Activated T-helper 2 cell treated with anti-CD3 and anti-CD28 coated beads, Interferon-gamma antibody, Interleukin-2, Interleukin-4, amounts not matched to agents 10 μg/mL and 5 μg/mL and 100 μg/mL, durations not matched to agents 14 hours and 24 hours and 36 hours (primary cell): ENCODE measurements at places on chromosomes 4 and X.
A peak's percentile ranks its signal among the peaks of the same experiment; 100 is the strongest.

DNA sequence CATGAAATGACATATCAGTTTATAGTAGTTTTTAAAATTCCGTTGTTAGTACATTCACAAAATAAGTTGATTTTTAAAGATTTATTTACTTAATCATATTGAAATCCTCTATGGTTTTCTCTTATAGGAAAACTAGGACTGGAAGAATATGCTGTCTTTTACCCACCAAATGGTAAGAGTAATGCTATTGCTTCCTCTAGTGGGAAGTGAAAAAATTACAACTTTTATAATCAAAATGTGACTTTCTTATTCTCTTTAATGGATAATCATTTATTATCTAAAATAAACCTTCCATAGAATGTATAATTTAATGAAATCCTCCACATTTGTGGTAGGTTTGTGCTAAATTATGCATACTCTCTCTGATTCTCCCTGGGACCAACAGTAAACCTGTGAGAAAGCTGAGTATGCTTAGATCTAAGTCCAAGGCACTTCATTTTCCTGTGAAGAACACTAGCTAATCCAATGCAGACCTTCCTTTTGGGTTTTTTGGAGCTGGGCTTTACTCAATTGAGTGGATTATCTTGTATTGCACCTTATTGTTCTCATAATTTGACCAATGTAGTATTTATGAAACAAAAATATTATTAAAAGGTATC lies 136.2 kb downstream of the TBC1D19 start:
- no peak overlapping the region for H3K27ac ChIP-seq
- no peaks in the 10 kb centered on the region for H3K27me3 ChIP-seq
- no peaks in the 10 kb centered on the region for H3K4me1 ChIP-seq
- DNase-seq = no peak

DNA sequence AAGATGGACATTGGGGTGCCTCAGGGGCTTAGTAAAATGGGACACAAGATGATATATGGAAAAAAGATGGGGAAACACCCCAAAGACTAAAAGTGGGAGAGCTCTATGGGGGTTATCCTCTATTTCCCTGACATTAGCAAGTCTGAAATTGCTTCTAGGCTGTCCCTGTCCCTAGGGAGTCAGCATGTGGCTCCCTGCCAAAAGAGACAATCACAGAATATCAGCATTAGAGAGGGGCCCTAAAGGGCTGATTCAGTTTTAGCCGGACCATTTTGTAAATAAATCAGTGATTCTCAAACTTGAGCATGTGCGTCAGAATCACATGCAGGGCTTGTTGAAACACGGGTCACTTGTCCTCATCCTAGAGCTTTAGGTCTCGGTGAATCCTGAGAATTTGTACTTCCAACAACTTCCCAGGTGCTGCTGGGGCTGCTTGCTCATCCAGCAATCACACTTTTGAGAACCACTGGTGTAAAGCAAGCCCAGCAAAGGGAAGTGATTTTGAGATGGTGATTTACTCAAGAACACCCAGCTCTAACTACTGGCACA lies 165.3 kb upstream of the DGKK start:
- H3K4me1 ChIP-seq = no peaks in the 10 kb centered on the region
- H3K36me3 ChIP-seq = no peaks in the 10 kb centered on the region
- no peak overlapping the region for H3K27ac ChIP-seq
- H3K4me3 ChIP-seq = no peak overlapping the region
- no peak for DNase-seq
- no peaks in the 10 kb centered on the region for H3K27me3 ChIP-seq

DNA sequence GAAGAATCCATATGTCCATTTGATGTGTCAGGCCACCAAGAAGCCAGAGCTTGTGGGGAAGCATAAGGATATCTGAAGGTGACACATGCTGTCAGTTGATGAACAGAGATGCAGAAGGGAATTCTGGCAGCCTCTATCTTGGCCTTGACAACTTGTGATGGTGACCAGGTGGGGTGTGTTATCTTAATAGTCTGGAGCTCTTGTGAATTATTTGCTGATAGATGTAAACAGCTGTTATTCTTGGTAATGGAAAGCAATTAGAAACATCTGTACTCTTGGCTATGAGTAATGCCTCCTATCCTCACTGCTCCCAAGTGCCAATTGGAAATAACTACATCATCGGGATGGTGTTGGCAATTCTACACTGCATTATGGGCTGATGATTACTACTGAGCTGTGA lies 51.9 kb downstream of the NAA11 start:
- H3K4me3 ChIP-seq = no peak overlapping the region
- H3K4me1 ChIP-seq = no peaks in the 10 kb centered on the region
- H3K27me3 ChIP-seq = no peaks in the 10 kb centered on the region
- no peak overlapping the region for H3K27ac ChIP-seq

DNA sequence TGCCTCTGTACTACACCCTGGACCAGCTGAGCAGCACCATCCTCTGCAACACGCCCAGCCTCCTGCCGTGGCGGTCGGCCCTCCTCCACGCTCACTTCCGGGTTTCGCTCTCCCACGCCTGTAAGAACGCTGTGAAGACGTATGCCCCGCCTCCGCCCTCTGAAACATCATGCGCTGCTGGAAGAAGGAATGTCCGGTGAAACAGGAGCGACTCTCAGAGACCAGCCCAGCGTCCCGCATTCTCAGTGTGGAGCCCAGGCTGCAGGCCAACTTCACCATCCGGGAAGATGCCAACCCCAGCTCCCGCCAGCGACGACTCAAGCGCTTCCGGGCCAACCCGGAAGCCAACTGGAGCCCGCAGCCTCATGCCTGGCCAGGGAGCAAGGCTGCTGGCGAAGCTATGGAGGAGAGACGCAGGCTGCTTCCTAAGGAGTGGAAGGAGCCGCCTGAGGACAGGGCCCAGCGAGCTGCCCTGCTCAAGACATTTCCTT lies 186.1 kb upstream of the SLITRK2 start:
- no peaks in the 10 kb centered on the region for H3K27me3 ChIP-seq
- no peak overlapping the region for H3K27ac ChIP-seq
- H3K36me3 ChIP-seq = no peaks in the 10 kb centered on the region
- H3K4me3 ChIP-seq = no peak overlapping the region

GRCh38 chr4:144787365-144788258 lies 141.7 kb downstream of the HHIP start:
- no peak overlapping the region for H3K27ac ChIP-seq
- H3K4me1 ChIP-seq = peaks cover 7% of the 10 kb centered on the region
- no peak for DNase-seq
- no peak overlapping the region for H3K4me3 ChIP-seq
- no peaks in the 10 kb centered on the region for H3K27me3 ChIP-seq

DNA sequence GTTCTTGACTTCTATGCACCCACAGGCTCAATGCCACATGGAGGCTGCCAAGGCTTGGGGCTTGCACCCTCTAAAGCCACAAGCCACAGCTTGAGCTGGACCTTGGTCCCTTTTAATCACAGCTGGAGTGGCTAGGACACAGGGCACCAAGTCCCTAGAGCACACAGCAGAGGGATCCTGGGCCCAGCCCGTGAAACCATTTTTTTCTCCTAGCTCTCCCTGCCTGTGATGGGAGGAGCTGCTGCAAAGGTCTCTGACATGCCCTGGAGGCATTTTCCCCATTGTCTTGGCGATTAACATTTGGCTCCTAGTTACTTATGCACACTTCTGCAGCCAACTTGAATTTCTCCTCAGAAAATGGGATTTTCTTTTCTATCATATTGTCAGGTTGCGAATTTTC lies 410.9 kb downstream of the GRID2 start:
- H3K27me3 ChIP-seq = no peaks in the 10 kb centered on the region
- no peak for DNase-seq
- no peak overlapping the region for H3K4me3 ChIP-seq
- H3K36me3 ChIP-seq = no peaks in the 10 kb centered on the region
- H3K27ac ChIP-seq = no peak overlapping the region
- no peaks in the 10 kb centered on the region for H3K4me1 ChIP-seq

DNA sequence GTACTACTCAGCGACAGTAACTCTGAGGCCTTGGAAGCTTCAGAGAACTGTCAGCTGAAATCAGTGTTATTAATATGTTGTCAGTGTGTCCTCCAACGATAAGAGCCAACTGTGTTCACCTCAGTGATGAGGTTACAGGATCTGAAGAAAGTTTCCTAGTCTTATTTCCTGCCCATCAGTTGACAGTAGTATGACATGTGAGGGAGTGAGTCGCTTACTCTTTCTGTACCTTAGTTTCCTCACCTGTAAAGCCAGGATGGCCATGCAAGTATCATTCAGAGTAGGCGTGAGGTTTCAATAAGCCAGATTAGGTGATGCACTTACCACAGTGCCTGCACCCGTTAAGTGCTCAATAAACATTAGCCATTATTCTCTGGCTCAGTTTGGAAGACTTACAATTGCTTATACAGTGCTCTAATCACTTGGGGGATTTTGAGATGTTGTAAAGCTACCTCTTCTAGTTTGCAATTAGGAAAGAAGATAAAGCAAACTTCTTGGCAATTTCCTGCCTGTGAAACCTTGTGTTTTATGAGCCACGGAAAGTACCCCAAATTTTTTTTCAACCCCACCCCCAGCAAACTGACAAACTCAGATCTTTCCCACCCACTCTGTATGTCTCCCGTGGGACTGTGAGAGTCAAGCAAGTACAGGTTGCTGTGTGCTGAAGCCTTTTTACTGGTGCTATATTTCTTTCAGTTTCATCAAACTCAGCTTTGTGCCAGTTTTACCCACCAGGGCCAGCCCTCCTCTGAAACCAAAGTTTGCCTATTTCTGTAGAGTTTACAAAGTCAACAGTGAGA lies 62.2 kb downstream of the ANXA3 start:
- H3K27ac ChIP-seq = peak overlapping the region; percentile 17
- no peaks in the 10 kb centered on the region for H3K27me3 ChIP-seq
- H3K4me3 ChIP-seq = no peak overlapping the region
- H3K36me3 ChIP-seq = no peaks in the 10 kb centered on the region
- H3K4me1 ChIP-seq = peaks cover 51% of the 10 kb centered on the region

GRCh38 chr4:76579596-76580375 lies 144.8 kb downstream of the SHROOM3 start:
- H3K27me3 ChIP-seq = peaks cover 21% of the 10 kb centered on the region
- no peak for DNase-seq
- no peak overlapping the region for H3K27ac ChIP-seq
- no peaks in the 10 kb centered on the region for H3K36me3 ChIP-seq

DNA sequence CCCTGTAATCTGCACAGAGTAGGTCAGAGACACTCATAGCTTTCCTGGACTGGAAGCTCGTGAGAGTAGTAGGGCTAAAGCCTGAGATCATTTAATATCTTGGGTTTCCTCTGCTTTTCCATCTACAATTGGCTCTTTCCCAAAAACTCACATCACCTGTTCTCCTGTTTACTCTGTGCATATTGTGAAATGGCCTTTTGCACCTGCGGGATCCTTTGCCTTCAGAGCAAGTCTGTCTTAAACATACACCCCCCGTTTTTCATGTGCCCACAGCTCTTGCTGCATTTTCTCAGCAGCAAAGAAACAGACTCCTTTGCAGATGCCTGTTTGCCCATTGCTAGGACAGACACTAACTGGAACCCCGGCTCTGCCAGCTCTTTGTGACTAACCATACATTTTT lies 608.3 kb upstream of the PCDH10 start:
- H3K27ac ChIP-seq = no peak overlapping the region
- no peaks in the 10 kb centered on the region for H3K36me3 ChIP-seq
- H3K4me1 ChIP-seq = no peaks in the 10 kb centered on the region
- no peak for DNase-seq

- no peaks in the 10 kb centered on the region for H3K27me3 ChIP-seq
- no peaks in the 10 kb centered on the region for H3K36me3 ChIP-seq
- H3K27ac ChIP-seq = no peak overlapping the region
- no peaks in the 10 kb centered on the region for H3K4me1 ChIP-seq
These were observed 39.7 kb downstream of the AKAP4 start for GRCh38 chrX:50161127-50161526.

- no peak overlapping the region for H3K4me3 ChIP-seq
- no peak overlapping the region for H3K27ac ChIP-seq
- no peak for DNase-seq
- peaks cover 2% of the 10 kb centered on the region for H3K4me1 ChIP-seq
These were observed 230.5 kb downstream of the IDS start for GRCh38 chrX:149274516-149275105.

GRCh38 chr4:156898373-156899117 lies 73.1 kb downstream of the PDGFC start:
- no peaks in the 10 kb centered on the region for H3K4me1 ChIP-seq
- H3K27ac ChIP-seq = no peak overlapping the region
- no peak for DNase-seq
- H3K36me3 ChIP-seq = no peaks in the 10 kb centered on the region

DNA sequence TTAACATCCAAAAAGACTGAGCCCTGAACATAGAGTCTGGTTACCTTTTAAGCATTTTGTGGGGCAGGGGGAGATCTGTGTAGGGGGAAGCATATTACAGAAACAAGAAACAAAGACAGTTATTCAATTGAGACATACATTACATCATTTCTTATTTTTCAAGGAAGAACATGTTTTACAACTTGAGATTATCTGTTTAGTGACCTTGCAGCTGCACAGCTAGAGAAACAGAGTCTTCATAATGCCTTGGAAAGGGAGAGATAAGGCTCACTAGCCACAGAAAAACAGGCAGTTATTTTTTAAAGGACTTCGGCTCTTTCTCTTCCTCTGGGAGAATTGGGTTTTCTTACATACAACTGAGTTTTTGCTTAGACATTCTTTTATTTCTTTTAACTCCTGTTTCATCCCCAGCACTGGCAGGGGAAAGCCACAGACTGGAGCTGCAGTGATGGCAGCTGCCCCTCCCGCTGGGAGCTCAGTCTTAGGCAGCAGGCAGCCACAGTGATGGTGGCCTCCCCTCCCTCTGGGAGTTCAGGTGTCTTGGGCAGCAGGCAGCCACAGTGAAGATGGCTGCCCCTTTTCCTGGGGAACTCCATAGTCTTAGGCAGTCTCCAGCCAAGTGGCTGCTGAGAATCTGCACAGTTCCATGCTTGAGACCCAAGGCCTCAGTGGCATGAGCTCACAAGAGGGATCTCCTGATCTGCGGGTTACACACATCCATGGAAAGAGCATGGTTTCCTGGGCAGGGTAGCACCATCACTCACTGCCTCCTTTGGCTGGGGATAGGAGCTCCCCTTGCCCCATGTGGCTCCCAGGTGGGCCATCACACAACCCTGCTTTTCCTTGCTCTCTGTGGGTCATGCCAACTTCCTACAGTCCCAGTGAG lies 19.4 kb upstream of the TMPRSS11F start:
- H3K4me1 ChIP-seq = peaks cover 2% of the 10 kb centered on the region
- no peak overlapping the region for H3K27ac ChIP-seq
- no peak for DNase-seq
- no peak overlapping the region for H3K4me3 ChIP-seq

DNA sequence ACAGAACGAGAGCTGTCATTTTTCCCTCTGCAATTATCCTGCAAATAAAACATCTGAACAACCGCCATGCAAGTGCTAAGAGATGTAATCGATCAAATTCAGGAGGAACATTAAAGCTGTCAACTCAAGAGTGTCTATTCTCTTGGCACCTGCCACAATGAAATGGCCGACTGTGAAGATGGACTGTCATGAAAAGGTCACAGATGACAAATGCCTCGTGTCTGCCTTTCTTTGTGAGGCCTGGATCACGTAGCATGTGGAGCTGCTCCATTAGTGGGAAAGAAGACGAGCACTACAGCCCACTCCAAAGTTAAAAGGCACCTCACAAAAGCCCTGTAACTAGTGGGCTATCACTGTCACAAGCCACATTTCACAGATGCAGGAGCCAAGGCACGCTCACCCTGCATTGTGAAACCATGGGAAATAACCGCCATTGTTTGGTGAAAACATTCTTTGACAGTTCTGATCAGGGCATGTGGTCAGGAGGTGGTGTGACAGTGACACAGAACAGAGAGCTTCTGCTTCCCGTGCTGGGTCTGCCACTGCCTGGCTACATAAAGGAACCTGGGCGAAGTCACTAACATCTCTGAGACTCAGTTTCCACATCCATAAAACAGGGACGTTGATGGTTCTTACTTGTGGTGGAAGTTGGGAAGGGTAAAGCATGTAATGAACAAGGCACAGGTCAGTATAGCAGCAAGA lies 98.9 kb downstream of the EVC2 start:
- H3K27me3 ChIP-seq = no peaks in the 10 kb centered on the region
